ENCODE measurements at places on chromosomes 5 and 9.

GRCh38 chr5:176784218-176785165 is 25.9 kb upstream of the UNC5A start:
- DNase-seq: peak; percentile 33

GRCh38 chr9:112218908-112219307 is 43.8 kb upstream of the SUSD1 start:
- DNase-seq: no peak

- peak; percentile 93 for DNase-seq
Measured at GRCh38 chr9:89675058-89675742, 70.4 kb downstream of the GADD45G start.

GRCh38 chr5:114266374-114266773 is 95.5 kb upstream of the KCNN2 start:
- no peak for DNase-seq

- peak; percentile 40 for DNase-seq
Measured at GRCh38 chr9:126373241-126373640, 46.6 kb downstream of the MVB12B start.

DNA sequence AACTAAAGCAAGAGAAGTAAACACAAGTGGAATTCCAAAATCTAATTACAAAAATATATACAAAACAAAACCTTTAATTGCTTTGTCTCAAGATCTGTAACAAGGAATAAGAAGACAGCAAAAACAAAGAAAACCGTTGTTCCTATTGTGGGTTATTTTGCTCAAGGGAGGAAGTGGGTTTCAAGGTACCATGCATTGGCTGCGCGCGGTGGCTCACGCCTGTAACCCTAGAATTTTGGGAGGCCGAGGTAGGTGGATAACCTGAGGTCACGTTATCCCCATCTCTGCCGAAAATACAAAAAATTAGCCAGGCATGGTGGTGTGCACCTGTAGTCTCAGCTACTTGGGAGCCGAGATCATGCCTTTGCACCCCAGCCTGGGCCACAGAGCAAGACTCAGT is 12.1 kb upstream of the IQGAP2 start:
- no peak for DNase-seq

GRCh38 chr5:180815293-180815917 is 12.8 kb upstream of the MGAT1 start:
- DNase-seq: no peak

GRCh38 chr5:9445826-9446388 is 100.0 kb downstream of the SEMA5A start:
- DNase-seq: no peak

GRCh38 chr5:81147886-81148571 is 85.1 kb upstream of the CKMT2 start:
- no peak for DNase-seq

- DNase-seq: no peak
Measured at GRCh38 chr5:55344392-55344992, 36.7 kb downstream of the MTREX start.

GRCh38 chr9:123358181-123358905 is 2.3 kb downstream of the CRB2 start:
- no peak for DNase-seq

- DNase-seq: no peak
Measured at GRCh38 chr5:24742334-24742733, 97.6 kb upstream of the CDH10 start.

DNA sequence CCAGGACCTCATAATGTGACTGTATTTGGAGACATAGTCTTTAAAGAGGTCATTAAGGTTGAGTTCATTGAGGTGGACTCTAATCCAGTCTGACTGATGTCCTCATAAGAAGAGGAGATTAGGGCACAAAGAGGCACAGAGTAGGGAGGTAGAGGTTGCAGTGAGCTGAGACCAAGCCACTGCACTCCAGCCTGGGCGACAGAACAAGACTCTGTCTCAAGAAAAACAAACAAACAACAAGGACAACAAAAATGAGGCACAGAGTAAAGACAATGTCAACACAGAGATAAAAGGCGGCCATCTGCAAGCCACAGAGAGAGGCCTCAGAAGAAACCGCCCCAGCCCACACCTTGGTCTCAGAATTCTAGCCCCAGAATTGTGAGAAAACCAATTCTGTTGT is 17.0 kb upstream of the TDRD7 start:
- DNase-seq: no peak

DNA sequence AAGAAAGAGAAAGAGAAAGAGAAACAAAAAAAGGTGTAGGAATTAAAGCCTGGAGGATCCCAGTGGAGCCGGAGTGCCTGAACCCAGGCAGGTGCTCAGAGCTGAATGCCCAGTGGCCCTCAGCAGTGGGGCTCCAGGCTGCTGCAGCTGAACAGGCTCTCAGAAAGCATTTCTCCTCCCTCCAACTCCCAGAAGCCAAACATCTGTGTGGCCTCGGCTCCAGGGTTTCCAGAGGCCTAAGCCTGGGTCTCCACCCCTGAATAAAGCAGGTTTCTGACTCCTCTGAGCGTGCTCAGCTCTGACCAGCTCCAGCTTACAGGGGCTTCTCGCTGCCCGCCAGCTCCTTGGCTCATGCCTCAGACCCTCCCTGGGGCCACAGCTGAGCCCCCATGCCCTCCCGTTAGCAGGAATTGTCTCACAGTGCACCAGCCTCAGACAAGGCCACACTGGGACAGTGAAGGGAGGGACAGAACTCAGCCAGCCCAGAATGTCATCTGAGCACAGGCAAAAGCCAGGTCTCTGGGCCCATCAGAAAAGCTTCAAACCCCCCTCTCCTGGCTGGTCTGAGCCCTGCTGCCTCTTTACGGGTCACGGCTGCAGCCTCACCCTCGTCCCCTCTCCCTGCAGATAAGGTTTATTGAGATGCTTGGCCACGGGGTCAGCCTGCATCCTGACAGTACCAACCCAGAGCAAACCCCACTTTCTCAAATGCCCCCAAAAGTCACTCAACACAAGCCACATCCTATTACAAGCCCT is 114.4 kb upstream of the PPP1R26 start:
- DNase-seq: no peak

DNA sequence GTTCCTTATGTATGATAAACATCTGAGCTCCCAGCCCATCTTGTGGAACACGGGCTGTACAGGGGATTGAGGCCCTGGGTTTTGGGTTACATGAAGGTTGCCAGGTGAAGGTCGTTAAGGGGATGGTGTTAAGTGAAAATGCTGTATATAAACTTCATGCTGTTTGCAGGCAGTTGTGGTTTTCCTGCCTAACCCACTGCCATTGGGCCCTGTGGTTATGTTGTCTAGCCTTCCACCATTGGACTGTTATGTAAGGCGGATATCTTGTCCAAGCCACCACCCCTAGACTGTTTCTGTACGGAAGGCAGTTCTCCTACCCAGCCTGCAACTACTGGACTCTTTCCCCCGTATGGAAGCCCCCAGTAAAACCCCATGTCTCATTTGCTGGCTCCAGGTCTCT is 246.1 kb downstream of the KIF4B start:
- DNase-seq: no peak

DNA sequence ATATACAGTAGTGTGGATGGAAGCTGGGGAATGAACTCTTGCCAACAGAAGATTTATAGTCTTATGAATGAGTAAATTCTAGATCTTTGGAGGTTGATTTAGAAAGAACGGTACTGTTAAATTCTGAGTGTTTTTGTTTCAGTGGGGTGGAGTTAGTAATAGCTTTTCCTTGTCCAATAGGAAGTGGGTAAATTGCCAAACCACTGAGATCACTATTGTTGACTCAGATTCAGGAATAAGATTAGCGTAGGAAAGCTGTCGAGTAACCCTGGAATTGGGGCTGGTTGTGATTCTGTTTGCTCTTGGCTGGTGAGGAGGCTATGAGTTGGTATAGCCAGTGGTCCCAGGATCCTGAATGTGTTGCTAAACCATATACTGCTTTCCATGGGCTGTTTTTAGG is 155.6 kb downstream of the ARHGAP26 start:
- no peak for DNase-seq

DNA sequence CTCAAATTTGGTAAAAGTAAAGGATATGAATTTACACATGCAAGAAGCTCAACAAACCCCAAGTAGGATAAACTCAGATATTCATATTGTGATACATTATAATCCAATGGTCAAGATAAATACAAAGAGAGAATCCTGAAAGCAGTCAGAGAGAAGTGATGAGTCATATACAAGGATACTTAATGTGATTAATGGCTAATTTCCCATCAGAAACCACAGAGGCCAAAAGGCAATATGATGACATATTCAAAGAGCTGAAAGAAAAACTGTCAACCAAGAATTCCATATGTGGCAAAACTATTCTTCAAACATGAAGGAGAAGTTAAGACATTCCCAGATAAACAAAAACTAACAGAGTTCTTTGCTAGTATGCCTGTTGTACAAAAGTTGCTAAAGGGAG is 19.5 kb upstream of the IRF1 start:
- no peak for DNase-seq

GRCh38 chr9:129863059-129863690 is 27.9 kb downstream of the USP20 start:
- DNase-seq: no peak

- DNase-seq: no peak
Measured at GRCh38 chr9:110248361-110248760, 7.9 kb downstream of the TXN start.

GRCh38 chr5:14869668-14870164 is 1.9 kb downstream of the ANKH start:
- no peak for DNase-seq

DNA sequence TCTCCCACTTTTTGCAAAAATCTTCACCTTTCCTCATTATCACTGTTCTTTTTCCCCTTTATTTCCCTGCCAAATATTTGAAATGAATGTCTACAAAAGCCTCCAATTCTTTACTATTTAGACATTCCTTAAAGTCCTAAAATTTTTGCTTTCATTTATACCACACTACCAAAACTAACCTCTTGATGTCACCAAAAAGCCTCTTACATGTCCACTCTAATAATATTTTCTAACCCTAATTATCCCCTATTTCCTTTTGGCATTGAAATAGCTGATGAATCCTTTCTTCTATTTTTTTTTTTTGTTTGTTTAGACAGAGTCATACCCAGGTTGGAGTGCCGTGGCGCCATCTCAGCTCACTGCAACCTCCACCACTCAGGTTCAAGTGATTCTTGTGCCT is 32.3 kb upstream of the NRG2 start:
- DNase-seq: peak; percentile 30

GRCh38 chr5:56656846-56657726 is 158.3 kb upstream of the MAP3K1 start:
- no peak for DNase-seq

- no peak for DNase-seq
Measured at GRCh38 chr5:160507221-160507721, 85.6 kb downstream of the PTTG1 start.

GRCh38 chr9:104900871-104901270 is 27.1 kb downstream of the ABCA1 start:
- no peak for DNase-seq

GRCh38 chr9:133356391-133357091 is at the start of the genes SURF1 and SURF2:
TSS of gene SURF1 (minus strand) at chr9:133356487. CDS start at chr9:133356453, 34 bp downstream.
TSS of gene SURF2 (plus strand) at chr9:133356550. CDS start at chr9:133356593, 43 bp downstream.
- peak; percentile 80 for DNase-seq

- no peak for DNase-seq
Measured at GRCh38 chr5:95327211-95327610, 42.3 kb upstream of the MCTP1 start.

DNA sequence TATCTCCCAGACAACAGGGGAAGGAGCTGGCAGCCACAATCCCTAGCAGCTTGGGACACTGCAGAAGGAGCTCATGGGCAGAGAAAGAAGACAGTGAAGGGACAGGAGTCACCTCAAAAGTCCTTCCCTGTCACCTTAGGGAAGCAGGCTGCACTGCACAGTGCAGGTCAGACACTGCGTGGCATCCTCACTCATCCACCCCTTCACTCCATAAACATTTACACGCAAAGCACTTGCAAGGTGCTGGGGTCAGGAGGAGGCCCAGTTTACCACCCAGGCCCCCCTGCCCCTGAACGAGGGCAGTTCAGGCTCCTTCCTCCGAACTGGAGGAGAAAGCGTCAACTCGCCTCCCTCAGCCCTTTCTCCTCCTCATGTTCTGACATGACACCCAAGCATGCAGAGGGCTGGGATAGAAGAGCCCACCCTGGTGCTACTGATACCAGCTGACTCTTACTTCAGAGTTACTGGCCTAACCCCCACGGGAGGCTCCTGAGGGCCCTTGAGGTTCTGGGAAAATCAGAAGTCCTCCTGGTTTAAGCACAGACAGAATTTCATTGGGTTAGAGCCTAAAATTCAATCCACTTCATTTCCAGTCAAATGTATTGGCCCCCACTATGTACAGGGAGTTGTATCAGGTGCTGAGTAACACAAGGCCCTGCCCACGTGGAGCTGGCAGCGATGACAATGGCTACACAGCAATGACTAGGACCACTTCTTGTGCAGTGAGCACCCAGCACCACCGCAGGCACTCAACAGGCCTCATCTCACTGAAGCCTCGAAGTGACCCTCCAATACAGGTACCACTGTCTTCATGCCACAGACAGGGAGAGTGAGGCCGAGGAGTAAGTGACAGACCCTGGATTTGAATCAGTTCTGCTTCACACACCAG is 70.4 kb downstream of the RAPGEF1 start:
- DNase-seq: no peak

DNA sequence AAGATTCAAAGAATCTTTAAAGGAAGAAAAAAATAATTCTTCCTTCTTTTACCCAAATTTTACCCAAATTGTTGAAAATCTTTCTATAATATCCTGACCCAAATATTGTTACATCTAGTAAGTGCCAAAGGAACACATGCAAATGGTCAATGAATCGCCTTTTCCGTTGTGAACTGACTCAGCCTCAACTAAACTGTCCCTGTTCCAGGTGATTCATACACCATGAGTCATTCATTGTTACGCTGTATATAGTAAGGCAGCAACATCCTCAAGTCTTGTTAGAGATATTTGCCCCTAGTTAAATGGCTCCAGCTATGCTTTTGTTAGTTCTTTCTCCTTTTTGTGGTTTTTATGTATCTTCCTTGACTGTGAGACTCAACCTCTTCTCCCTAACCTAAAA is 9.7 kb downstream of the PTGER4 start:
- DNase-seq: no peak

GRCh38 chr5:10896016-10896415 is 135.0 kb upstream of the DAP start:
- DNase-seq: no peak

DNA sequence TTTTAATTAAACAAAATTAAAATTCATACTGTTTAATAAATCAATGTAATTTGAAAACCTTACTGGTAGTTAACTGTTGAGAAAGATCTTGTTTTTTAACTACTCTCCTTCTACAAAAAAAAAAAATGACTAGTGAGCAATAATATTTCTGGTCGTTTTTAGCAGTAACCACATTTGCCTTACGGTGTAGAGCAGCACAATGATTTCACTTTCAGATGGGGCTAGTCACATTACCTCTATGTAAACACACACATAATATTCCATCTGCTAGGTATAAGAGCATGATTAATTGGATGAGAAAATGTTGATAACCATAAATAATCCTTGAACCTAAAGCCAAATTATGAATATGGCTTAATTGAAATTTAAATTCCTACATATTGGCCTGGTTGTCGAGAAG is 198.1 kb downstream of the CHSY3 start:
- DNase-seq: no peak

GRCh38 chr5:55724281-55724680 is 12.2 kb upstream of the SLC38A9 start:
- DNase-seq: no peak

GRCh38 chr9:80305136-80305535 is 733.4 kb downstream of the TLE4 start:
- no peak for DNase-seq

Measured in NCI-H2029 (cell line).